GM23338 (cell line): ENCODE measurements at places on chromosomes 1 and 21. TPM values are rescaled to one million over a fixed set of nuclear protein-coding genes. Genes with fewer than 3 reads are reported as not detected.

GRCh38 chr1:9101510-9102146 is 27.3 kb downstream of the GPR157 start:
- peak; percentile 86 for DNase-seq
- H3K27me3 ChIP-seq = no peaks in the 10 kb centered on the region
- no peak overlapping the region for H3K4me3 ChIP-seq

DNA sequence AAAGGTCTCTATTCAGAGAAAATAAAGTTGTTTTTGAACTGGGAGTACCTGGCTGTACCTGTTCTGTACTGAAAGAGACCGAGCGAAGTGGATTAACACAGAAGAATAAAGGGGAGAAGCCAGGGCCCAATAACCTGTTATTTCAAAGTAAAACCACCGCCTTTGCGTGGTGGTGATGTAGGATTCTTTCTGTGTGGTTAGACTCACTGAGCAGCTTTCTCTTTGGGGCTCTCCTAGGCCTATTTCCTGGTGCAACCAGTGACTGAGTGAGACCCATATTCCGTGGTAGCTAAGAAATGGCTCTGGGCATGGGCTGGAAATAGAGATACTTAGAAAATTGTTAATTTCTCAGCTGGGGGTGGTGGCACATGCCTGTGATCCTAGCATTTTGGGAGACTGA is 99.9 kb downstream of the XCL2 start:
- H3K27ac ChIP-seq = no peak overlapping the region
- no peaks in the 10 kb centered on the region for H3K27me3 ChIP-seq
- H3K4me3 ChIP-seq = no peak overlapping the region
- DNase-seq = no peak
- no peaks in the 10 kb centered on the region for H3K36me3 ChIP-seq
- H3K4me1 ChIP-seq = no peaks in the 10 kb centered on the region

DNA sequence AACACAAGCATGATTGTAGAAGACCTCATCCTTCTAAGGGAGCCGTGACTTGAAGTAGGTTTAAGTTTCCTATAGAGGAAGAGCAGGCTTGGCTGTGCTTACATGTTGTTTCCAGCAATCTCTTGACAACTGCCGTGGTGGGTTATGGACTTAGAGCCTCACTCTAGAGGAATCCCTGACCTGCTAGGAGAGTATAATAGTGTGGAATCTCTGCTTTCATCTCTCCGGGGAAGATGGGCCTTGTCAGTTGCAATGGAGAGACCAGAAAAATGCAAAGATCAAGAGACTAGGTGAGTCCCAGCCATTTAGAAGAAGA is 137.6 kb downstream of the MIS18A start:
- H3K4me3 ChIP-seq = no peak overlapping the region
- H3K27me3 ChIP-seq = no peaks in the 10 kb centered on the region
- H3K27ac ChIP-seq = no peak overlapping the region
- no peaks in the 10 kb centered on the region for H3K4me1 ChIP-seq
- H3K36me3 ChIP-seq = no peaks in the 10 kb centered on the region

GRCh38 chr1:174157157-174157806 is 2.0 kb upstream of the RABGAP1L start:
- no peaks in the 10 kb centered on the region for H3K36me3 ChIP-seq
- no peak overlapping the region for H3K27ac ChIP-seq
- H3K4me1 ChIP-seq = peaks cover 8% of the 10 kb centered on the region
- H3K4me3 ChIP-seq = no peak overlapping the region
- no peak for DNase-seq
- peaks cover 6% of the 10 kb centered on the region; the same call in 1 of the 2 replicates for H3K27me3 ChIP-seq

- no peak for DNase-seq
- H3K4me1 ChIP-seq = no peaks in the 10 kb centered on the region
- H3K27me3 ChIP-seq = no peaks in the 10 kb centered on the region
These were observed 19.3 kb downstream of the TEX38 start for GRCh38 chr1:46690931-46691421.

DNA sequence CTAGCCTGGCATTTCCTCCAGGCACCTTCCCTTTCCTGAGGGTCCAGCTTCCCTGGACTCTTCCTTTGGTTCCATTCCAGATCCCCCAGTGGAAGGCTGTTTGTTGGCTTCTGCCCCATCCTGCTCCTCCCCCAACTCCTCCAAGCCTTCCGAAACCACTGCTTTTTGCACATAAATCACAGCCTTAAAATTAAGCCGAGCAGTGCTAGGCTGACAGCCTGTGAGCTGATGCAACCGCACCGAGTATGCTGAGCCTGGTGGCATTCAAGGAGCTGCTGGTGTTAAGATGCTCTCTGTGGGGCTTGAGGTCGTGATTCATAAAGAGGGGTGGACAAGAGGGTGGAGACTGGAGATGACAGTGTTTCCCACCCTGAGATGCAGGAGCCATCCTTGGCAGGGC is 266.6 kb upstream of the C1orf174 start:
- H3K4me3 ChIP-seq = no peak overlapping the region
- no peaks in the 10 kb centered on the region for H3K27me3 ChIP-seq
- no peak overlapping the region for H3K27ac ChIP-seq
- no peak for DNase-seq
- no peaks in the 10 kb centered on the region for H3K4me1 ChIP-seq
- peaks cover 4% of the 10 kb centered on the region; the same call in 1 of the 2 replicates for H3K36me3 ChIP-seq

- H3K27ac ChIP-seq = no peak overlapping the region
- H3K4me3 ChIP-seq = no peak overlapping the region
- H3K27me3 ChIP-seq = no peaks in the 10 kb centered on the region
- no peaks in the 10 kb centered on the region for H3K36me3 ChIP-seq
- peaks cover 27% of the 10 kb centered on the region for H3K4me1 ChIP-seq
- no peak for DNase-seq
These were observed 75.5 kb downstream of the SERINC2 start for GRCh38 chr1:31488528-31488927.

The ACAP3 gene
- 6.4 and 8.1 TPM in 2 replicates for polyA plus RNA-seq

The GSTM5 gene
- 4.4 and 5.0 TPM in 2 replicates for polyA plus RNA-seq

The LPAR3 gene
- polyA plus RNA-seq = 8.4 and 10.4 TPM in 2 replicates
